ENCODE measurements at places on chromosomes 16 and 17. TPM values are rescaled to one million over a fixed set of nuclear protein-coding genes. Genes with fewer than 3 reads are reported as not detected.

The SPNS3 gene
- total RNA-seq = not detected

The SCGB1C2 gene
- not detected for total RNA-seq

The TBC1D3K gene
- total RNA-seq = not detected

The PRAC1 gene
- total RNA-seq = not detected

The LDHD gene
- 6.3 TPM for total RNA-seq
